ENCODE measurements at places on chromosomes 3 and 15.

DNA sequence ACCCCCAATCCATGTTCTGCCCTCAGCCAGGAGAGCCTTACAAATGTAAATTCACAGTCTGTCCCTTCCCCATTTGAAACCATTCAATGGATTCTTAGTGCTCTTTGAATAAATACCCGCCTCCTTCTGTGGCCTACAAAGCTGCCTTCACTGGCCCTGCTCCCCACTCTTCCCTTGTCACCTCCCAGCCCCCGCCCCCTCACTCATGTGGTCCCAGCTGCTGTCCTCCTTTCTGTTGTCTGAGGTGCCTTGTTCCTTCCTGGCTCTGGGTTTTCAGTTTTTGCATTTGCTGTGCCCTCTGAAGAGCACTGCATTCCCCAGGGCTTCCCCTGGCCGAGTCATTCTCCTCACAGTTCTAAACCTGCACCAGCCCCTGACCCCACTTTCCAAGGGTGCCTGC, 3.2 kb downstream of the EFCAB12 start:
- no peak for DNase-seq

- no peak for DNase-seq
These were observed 1013.3 kb upstream of the SEMA6D start for GRCh38 chr15:46703871-46704637.

DNA sequence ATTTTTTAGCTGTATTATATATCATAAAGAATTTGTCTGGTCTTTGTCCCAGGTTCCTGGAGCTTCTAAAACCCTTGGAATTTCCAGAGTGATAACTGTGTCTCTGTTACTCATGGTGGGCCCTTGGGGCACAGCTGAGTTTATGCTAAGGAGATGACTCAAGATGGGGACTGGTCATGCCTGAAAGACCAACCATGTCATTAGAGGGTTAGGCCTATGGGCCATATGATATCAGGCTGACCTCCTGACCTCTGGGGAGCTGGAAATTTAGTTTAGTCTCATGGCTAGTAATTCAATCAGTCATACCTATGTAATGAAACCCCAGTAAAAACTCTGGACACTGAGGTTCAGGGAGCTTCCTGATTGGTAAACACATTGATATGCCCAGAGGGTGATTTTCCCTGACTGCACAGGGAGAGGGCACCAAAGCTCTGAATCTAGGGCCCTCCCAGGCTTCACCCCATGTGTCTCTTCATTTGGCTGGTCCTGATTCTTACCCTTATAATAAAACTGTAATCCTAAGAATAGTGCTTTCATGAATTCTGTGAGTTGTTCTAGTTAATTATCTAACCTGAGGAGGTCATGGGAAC, 69.6 kb downstream of the EEFSEC start:
- DNase-seq: no peak

DNA sequence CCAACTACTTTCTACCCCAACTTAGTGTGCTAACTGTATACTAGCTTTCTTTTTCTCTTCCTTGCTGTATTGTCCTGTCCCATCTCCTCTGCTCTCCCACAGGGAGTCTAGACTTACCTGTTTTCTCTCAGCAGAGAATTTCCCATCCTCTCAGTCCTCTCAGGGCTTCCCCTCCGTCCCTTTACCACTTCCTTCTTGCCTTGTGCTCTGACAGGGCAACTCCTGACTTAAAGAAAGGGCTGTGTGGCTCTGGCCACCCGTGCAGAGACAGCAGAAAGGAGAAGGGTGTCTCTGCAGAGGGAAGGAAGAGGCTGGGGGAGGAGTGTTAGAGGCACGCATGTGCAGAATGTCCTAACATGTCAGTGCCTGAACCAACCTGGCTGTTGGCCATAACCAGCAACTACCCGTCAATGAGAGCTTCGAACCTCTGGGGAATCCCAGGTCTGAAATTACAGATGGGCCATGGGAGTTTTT, at the start of gene GCSAM:
GCSAM (minus strand) TSS at position 274 of the 474 bp plus-strand sequence; CDS start at position 146, 128 bp downstream.
- DNase-seq: peak; percentile 56

Data from T follicular helper cell (primary cell).